ENCODE measurements at places on chromosomes 16 and 17.

DNA sequence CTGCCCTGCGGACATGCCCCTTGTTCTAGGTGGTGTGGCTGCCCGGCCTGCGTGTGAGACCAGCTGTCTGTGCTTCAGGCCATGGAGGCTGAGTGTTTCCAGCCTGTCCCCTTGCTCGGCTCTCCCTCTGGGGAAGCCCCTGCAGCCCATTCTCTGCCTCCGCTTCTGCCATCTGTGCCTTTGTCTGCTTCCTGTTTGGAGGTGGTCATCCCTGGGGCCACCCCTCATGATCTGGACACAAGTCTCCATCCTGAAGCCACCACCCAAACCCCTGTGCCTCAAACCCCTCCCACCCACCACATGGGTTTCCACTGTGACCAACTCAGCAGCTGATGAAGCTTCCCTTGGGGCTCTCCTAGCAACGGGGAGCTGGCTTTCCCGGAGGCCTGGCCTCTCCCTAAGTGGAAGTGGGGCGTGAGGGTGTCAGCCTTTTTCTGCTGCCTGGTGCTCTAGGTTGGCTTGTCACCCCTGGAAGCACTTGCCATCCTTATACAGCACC is 184.9 kb downstream of the SEC14L1 start:
- peak; percentile 86 for DNase-seq

DNA sequence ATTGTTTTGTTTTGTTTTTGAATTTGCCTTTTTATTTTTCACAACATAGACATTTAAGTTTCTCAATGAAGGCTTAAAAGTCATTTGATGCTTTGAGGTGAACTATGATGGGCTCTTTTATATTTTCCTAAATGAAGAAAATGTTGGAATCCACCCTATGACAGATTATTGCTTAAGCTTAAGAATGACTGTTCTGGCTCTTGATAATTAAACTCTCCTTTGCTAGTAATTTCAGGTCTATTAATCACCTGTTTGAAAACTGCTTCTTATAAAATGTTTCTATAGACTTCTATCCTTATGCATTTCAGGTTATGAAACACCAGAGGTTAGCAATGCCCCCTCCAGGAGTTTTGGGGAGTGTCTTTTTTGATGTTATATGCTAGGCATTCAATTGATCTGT is 424.1 kb upstream of the DYNLRB2 start:
- no peak for DNase-seq

- DNase-seq, result no peak
These were observed 36.4 kb downstream of the CDK5R1 start for GRCh38 chr17:32523017-32523680.

- no peak for DNase-seq
These were observed 13.8 kb downstream of the CLUAP1 start for GRCh38 chr16:3514621-3515020.

- no peak for DNase-seq
These were observed 6.2 kb downstream of the AANAT start for GRCh38 chr17:76473541-76473985.

All from myocyte (in vitro differentiated cells).